ENCODE measurements at places on chromosomes 3 and 15.

- no peaks in the 10 kb centered on the region for H3K27me3 ChIP-seq
- H3K36me3 ChIP-seq = no peaks in the 10 kb centered on the region
- H3K27ac ChIP-seq = no peak overlapping the region
- no peak overlapping the region for H3K4me3 ChIP-seq
- H3K4me1 ChIP-seq = no peaks in the 10 kb centered on the region
These were observed 82.5 kb upstream of the NAALADL2 start for GRCh38 chr3:174776636-174777035.

DNA sequence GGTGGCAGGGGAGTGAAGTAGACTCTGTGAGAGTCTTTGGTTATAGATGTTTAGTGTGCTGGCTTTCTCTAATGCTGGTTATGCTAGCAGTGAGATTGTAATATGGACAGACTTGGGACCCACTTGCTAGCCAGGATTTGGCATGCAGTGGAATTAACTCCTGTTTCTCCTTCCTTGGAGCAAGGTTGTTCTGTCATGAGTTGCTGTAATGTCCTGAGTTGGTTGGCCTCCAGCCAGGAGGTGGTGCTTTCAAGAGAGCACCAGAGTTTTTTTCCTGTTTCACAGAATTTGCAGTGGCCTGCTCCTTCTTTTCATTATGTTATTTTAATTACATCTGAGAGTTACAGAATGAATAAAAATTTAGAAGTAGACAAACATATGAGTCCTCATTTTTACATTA is 88.1 kb upstream of the PXYLP1 start:
- DNase-seq = no peak
- peaks cover 3% of the 10 kb centered on the region for H3K27me3 ChIP-seq
- no peaks in the 10 kb centered on the region for H3K36me3 ChIP-seq
- H3K4me3 ChIP-seq = no peak overlapping the region
- no peaks in the 10 kb centered on the region for H3K4me1 ChIP-seq

GRCh38 chr15:77623755-77624524 is 8.8 kb downstream of the LINGO1 start:
- H3K27me3 ChIP-seq = peaks cover 15% of the 10 kb centered on the region
- no peak overlapping the region for H3K4me3 ChIP-seq
- DNase-seq = no peak
- H3K4me1 ChIP-seq = peaks cover 11% of the 10 kb centered on the region

DNA sequence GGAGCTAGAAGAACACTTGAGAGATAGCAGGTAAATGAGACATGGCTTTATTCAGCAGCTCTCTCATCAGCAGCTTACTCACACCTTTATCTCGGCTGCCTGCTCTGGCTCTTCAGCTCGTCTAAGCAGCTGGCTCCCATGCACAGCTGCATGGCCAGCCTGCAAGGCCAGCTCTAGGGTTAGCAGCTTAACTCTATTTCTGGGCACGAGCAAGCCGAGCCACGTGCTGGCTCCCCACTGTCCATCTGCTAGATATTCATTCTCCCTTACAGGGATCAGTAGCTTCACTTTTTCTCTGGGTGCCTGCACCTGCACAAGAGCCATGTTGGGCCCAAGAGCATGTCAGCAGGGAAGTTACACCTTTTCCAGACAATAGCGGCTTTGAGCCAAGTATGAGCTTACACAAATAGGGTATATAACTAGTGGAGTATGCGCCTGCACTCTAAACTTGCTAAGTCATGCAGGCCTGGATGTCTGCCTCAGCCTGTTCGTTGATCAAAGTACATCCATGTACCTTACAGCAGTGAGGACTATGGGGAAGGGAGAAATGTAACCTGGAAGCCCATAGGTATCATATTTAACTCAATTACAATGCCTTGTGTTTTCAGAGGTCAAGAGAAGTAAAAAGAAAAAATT is 174.9 kb upstream of the SNTN start:
- H3K4me3 ChIP-seq = no peak overlapping the region
- no peaks in the 10 kb centered on the region for H3K36me3 ChIP-seq
- no peaks in the 10 kb centered on the region for H3K27me3 ChIP-seq
- DNase-seq = no peak

GRCh38 chr3:177448987-177449359 is 251.7 kb upstream of the TBL1XR1 start:
- H3K36me3 ChIP-seq = no peaks in the 10 kb centered on the region
- DNase-seq = no peak
- H3K27me3 ChIP-seq = no peaks in the 10 kb centered on the region
- H3K4me3 ChIP-seq = no peak overlapping the region
- H3K27ac ChIP-seq = peak overlapping the region; percentile 85
